Tibial nerve (tissue), 4 donors: ENCODE measurements at places on chromosomes 7 and 10. TPM values are rescaled to one million over a fixed set of nuclear protein-coding genes. Genes with fewer than 3 reads are reported as not detected.

The SCART1 gene
- 5.0 TPM for total RNA-seq

The AMZ1 gene
- total RNA-seq = 1.7 TPM

The PAX4 gene
- total RNA-seq = not detected

The CTAGE4 gene
- total RNA-seq = not detected

The ANKMY2 gene
- total RNA-seq = 13.5 TPM

The CTTNBP2 gene
- 15.5 TPM for total RNA-seq

The BMS1 gene
- 11.6 TPM for total RNA-seq

The CNPY1 gene
- not detected for total RNA-seq
